AG10803 (cell line): ENCODE measurements at places on chromosomes 6 and 20.

DNA sequence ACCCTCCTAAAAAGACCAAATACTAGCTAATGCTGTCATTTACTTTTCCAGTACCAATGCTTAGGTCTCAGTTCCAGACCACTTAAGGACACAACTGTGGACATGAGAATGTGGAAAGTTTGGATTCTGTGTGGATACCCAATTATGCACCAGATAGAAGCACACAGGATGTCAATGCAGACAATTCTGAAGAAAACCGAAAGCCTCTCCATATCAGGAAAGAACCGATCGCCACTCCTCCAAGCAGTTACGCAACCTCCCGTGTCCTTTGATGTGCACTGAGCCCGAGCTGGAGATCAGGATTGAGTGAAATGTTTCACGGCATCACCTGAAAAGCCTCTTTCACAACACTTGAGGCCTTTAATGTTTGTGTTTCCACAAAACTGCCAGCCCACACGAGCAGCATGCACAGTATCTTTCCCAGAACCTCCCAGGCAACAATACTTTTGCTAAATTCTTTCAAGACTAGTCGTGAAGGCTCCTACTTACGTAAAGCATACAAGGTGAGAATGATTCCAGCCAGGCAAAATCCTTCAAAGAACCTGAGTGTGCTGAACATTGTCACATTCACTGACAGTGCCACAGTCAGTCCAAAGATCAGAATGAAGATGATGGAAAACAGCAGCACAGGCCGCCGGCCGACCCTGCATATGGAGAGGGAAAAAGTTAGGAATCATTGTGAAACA lies 47.0 kb downstream of the SLC22A23 start:
- DNase-seq = no peak

DNA sequence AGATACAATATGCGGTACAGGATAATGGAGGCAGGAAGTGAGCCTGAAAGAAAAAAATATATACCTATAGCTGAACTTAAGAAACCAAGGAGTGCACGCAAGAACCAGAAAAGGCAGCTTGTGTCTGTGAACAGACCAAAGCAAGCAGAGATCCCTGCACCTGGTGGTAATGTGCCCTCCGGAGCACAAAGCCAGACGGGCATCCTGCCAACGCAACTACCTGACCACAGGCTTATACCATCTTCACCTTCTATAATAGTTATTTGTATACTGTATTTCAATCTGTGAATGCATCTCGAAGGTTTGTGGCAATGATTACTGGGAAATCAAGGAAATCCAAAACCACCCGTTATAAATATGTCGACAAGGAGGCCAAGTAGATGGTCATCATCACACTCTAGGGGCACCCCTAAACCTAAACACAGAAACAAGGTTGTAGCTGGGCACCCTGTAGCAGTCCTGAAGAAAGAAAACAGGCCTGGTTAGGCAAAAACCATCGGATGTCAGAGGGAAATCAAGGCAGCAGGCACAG lies 801 bp downstream of the FBXL4 start:
- DNase-seq = peak; percentile 8

GRCh38 chr6:44471271-44471981 lies 83.9 kb downstream of the CDC5L start:
- DNase-seq = no peak

- peak; percentile 6 for DNase-seq
Measured at GRCh38 chr20:62587757-62588402, 54.4 kb upstream of the SLCO4A1 start.
